ENCODE measurements at places on chromosomes 7 and 10. TPM values are rescaled to one million over a fixed set of nuclear protein-coding genes. Genes with fewer than 3 reads are reported as not detected.

GRCh38 chr10:83892737-83893136 is 246.6 kb upstream of the GHITM start:
- DNase-seq = no peak

- DNase-seq = no peak
Measured at GRCh38 chr10:123865880-123866279, 25.7 kb downstream of the CPXM2 start.

GRCh38 chr7:95421000-95421846 is 13.6 kb downstream of the PON2 start:
- no peak for DNase-seq

- DNase-seq = no peak
Measured at GRCh38 chr7:52151559-52151958, 835.0 kb upstream of the COBL start.

DNA sequence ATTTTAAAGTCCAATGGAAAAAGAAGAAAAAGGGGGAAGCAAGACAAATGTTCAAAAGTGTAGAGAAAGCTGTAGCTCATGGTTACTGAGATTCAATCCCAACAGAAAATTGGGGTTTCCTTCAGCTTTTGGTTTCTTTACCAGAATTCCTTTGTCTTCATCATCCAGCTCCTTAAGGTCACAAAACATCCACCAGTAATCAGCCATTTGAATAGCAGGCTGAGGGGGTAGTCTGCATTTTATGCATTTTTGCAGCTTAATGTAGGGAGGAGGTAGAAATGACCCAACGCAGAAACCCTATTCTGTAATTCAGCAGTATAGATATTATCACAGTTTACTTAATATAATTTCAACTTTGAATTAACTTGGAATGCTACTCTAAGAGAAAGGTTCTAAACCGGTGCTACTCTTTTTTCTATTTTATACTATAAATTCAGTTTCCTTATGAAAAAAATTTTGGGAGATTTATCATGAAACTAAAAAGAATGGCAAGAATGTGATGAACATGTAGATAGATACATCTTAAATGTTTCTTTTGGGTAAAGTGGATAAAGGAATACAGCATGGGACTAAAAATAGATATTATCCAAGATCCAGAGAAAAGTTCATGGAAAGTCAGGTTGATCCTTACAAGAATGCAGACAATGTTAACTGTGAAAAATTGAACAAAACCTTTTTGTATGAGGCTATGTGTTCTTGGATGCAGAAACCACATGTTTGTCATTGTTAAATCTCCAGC is 596.9 kb downstream of the PHTF2 start:
- DNase-seq = no peak

- peak; percentile 55 for DNase-seq
Measured at GRCh38 chr10:132961787-132962622, 19.6 kb upstream of the CFAP46 start.

DNA sequence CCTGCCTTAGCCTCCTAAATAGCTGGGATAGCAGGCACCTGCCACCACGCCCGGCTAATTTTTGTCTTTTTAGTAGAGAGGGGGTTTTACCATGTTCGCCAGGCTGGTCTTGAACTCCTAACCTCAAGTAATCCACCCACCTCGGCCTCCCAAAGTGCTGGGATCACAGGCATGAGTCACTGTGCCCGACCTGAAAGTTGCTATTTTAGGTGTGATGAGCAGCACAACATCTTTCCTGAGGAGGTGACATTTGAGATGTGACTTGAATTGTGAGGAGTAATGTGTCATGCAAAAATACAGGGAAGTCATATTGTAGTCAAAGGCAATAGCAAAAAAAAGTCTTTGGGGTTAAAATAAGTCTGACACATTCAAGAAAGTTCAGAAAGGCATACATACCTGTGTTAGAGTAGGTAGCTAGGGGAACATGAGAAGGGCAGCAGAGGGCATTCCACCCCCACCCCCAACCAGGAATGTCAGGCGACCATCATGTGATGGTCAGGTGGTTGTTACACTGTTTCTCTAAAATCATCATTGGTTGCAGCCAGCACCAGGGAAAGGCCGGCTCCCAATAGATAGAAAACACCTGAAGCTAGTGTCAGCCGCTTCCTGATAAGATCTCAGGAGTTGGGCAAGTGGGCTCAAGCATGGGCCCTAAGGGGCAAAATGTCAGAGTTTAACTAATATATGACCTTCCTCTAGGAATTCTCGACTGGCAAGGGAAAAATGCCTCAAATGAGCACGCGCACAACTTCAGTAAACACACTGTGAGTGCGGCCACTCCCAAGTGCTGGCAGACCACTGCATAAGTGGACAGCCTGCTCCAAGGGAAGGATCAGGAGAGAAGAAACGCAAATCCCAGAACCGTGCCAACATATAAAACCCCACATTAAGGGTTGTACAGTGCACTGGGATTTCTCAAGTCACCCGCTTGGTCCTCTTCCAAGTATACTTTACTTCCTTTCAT is at the start of gene TACC2:
TACC2 (plus strand) TSS at position 803 of the 964 bp plus-strand sequence. CDS start 32,819 bp downstream, outside the sequence.
- DNase-seq = no peak

Gene GIMAP8
- total RNA-seq = 2.8 TPM

Gene HTR5A
- total RNA-seq = not detected

Gene GLI3
- 16.4 TPM for total RNA-seq
